Activated T-helper 1 cell treated with anti-CD3 and anti-CD28 coated beads, Interleukin-12 subunit alpha, Interleukin-12 subunit beta, Interleukin-2, Interleukin-4 antibody, amounts not matched to agents 30 ng/mL and 10 ng/mL and 1 ng/mL, durations not matched to agents 14 hours and 24 hours and 36 hours (primary cell): ENCODE measurements at places on chromosomes 2 and 18.

- no peak overlapping the region for H3K4me3 ChIP-seq
- peaks cover 2% of the 10 kb centered on the region for H3K27me3 ChIP-seq
- DNase-seq = no peak
- no peaks in the 10 kb centered on the region for H3K36me3 ChIP-seq
- no peaks in the 10 kb centered on the region for H3K4me1 ChIP-seq
Measured at GRCh38 chr2:232662486-232663260, 29.3 kb downstream of the EFHD1 start.

- no peak overlapping the region for H3K27ac ChIP-seq
- H3K36me3 ChIP-seq = no peaks in the 10 kb centered on the region
- no peak overlapping the region for H3K4me3 ChIP-seq
- H3K4me1 ChIP-seq = no peaks in the 10 kb centered on the region
- DNase-seq = no peak
- no peaks in the 10 kb centered on the region for H3K27me3 ChIP-seq
Measured at GRCh38 chr2:124048664-124049063, 23.6 kb downstream of the CNTNAP5 start.

GRCh38 chr18:47817017-47817794 is 113.3 kb downstream of the SMAD2 start:
- no peaks in the 10 kb centered on the region for H3K4me1 ChIP-seq
- peaks cover 2% of the 10 kb centered on the region for H3K36me3 ChIP-seq
- H3K4me3 ChIP-seq = no peak overlapping the region
- H3K27ac ChIP-seq = no peak overlapping the region
- no peaks in the 10 kb centered on the region for H3K27me3 ChIP-seq

DNA sequence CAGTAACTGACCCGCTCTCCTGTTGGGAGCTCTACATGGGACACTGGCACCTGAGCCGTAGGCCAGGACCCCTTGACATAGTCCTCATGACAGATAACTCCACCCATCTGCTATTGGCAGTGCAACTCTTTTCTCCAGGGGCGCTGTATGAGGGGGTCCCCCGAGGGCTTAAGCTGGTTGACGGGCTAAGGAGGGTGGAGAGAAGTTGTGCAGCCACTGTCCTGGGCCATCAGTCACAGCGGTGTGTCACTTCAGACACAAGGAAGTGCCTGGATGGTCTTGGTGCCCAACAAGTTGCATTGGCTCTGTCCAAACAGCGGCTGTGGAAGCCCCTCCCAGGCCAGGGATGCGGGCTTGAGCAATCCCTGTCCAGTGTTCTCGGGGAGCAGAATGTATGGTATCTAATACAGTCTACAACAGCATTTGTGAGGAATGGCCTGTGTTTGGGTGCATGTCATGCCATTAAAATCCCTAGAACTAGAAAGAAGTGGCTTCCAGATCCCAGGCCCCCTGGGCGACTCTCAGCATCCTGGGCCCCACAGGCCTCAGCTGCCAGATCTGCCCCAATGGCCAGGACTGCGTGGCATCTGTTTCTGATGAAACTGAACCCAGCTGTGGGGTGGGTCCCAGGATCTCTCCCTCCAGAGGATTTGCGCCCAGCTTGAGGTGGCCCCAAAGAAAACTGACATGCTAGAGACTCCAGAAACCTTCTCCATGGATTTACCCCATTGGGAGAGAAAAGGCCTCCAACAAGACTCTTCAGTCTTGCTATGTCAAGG is 23.3 kb downstream of the TTC32 start:
- no peak overlapping the region for H3K4me3 ChIP-seq
- peaks cover 2% of the 10 kb centered on the region for H3K27me3 ChIP-seq
- H3K27ac ChIP-seq = no peak overlapping the region
- no peaks in the 10 kb centered on the region for H3K4me1 ChIP-seq

DNA sequence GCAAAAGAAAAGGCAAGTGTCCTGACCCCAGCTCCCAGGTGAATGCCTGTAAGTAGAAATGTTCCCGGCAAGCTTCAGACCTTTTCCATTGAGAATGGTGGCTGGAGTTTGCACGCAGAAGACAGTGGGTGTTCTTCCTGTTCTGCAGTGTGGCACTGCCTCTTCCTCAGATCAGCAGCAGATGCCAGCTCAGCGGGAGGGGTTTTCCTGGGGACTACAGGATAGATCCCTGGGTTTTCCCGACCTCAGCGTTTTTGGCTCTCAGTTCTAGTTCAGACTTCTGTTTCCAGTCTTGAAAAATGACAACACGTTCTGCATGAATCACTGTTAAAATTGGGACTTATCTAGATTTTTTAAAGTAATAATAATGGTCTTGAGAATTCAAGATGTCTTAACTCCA is 39.2 kb downstream of the GRHL1 start:
- no peaks in the 10 kb centered on the region for H3K36me3 ChIP-seq
- DNase-seq = no peak
- H3K4me1 ChIP-seq = peaks cover 7% of the 10 kb centered on the region
- H3K27ac ChIP-seq = no peak overlapping the region
- peaks cover 4% of the 10 kb centered on the region for H3K27me3 ChIP-seq

- H3K27me3 ChIP-seq = no peaks in the 10 kb centered on the region
- no peaks in the 10 kb centered on the region for H3K36me3 ChIP-seq
- H3K4me3 ChIP-seq = no peak overlapping the region
- no peak overlapping the region for H3K27ac ChIP-seq
- H3K4me1 ChIP-seq = no peaks in the 10 kb centered on the region
- no peak for DNase-seq
Measured at GRCh38 chr2:136703214-136703613, 62.1 kb upstream of the THSD7B start.

- DNase-seq = no peak
- H3K4me3 ChIP-seq = no peak overlapping the region
- H3K27me3 ChIP-seq = no peaks in the 10 kb centered on the region
Measured at GRCh38 chr18:62018034-62018758, 125.4 kb upstream of the RNF152 start.

DNA sequence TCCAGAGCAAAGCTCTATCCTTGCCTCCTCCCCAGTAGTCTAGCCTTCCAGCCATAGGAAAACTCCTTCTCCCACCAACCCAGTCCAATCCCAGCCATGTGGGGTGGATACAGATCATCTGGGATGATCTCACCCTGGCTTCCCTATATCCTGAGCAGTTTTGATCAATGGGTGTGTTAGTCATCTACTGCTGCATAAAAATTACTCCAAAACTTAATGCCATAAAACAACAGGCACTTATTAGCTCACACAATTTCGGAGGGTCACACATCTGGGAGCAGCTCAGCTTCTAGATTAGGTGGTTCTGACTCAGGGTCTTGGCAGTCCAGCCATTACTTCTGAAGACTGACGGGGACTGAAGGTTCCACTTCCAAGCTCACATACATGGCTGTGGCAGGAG is 190.4 kb downstream of the SPP2 start:
- H3K36me3 ChIP-seq = peaks cover 1% of the 10 kb centered on the region
- no peak overlapping the region for H3K27ac ChIP-seq
- peaks cover 1% of the 10 kb centered on the region for H3K27me3 ChIP-seq
- no peak for DNase-seq

GRCh38 chr2:182698671-182699070 is 17.4 kb upstream of the DNAJC10 start:
- no peaks in the 10 kb centered on the region for H3K36me3 ChIP-seq
- no peak for DNase-seq
- H3K27me3 ChIP-seq = peaks cover 18% of the 10 kb centered on the region
- H3K4me1 ChIP-seq = no peaks in the 10 kb centered on the region
- H3K27ac ChIP-seq = no peak overlapping the region

DNA sequence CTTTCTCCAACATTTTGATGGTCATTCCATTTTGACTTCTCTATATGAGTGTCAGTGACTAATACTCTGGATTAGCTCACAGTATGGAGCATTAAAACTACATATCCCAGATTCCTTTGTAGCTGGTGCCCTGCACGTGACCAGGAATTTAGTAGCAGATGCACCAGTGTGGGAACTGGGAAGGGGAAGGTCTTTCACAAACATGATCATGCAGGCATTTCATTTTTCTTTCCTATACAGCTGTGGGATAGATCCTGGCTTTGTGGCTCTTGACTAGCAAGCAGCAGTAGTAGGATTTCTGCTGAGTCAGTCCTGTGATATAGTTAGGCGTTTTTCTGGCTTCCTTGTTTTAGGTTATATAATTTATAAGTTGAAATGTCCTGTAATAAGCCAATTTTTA is 971.0 kb upstream of the CDH2 start:
- H3K4me3 ChIP-seq = no peak overlapping the region
- H3K4me1 ChIP-seq = no peaks in the 10 kb centered on the region
- no peak overlapping the region for H3K27ac ChIP-seq
- no peaks in the 10 kb centered on the region for H3K36me3 ChIP-seq

GRCh38 chr2:224412141-224413015 is 10.5 kb upstream of the FAM124B start:
- no peak for DNase-seq
- H3K27ac ChIP-seq = no peak overlapping the region
- H3K36me3 ChIP-seq = no peaks in the 10 kb centered on the region
- peaks cover 20% of the 10 kb centered on the region for H3K27me3 ChIP-seq
- no peaks in the 10 kb centered on the region for H3K4me1 ChIP-seq

DNA sequence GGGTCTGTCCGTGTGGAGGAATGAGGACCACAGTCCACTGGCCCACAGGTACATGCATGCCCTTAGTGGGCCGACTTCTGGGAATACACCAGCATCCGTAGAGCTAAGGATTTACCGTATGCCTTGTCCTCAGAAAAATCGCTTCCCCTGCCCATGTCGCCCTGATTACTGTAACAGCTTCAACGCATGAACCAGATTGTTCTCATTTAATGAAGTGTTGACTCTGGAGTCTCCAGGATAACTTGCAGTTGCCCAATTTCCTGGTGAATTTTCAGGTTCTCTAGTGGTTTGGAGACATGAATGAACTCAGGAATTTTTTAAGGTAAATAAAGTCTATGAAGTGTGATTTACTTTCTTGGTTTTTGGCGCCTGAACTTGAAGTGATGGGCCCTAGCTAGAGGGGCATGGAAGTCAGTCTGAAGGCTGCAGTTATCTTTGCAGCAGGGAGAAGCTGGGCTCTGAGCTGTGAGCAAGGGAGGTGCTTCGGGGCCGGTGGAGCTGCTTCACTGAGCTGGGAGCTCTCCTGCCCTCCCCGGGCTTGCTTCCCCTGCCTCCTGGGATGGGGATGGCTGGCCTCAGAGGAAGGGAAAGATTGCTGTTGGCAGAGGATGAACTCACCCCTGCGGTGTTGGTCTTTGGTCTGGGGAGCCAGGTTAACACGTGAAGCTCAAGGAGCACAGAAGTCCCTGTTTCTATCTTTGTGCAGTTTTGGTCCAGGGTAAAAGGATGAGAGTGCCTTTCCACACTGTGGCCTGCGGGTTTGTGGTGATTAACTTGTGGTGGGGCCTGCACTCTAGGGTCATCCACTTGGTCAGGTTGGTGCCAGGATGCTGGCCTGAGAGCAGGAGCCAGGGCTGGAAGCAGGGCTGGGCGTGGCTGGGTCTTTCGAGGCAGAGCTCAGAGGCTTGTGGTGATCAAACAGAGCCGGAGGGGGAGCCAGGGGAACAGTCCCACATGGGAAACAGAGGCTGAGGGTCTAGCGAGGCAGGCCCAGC is 28.1 kb downstream of the TCF7L1 start:
- no peaks in the 10 kb centered on the region for H3K36me3 ChIP-seq
- no peaks in the 10 kb centered on the region for H3K4me1 ChIP-seq
- no peak for DNase-seq

GRCh38 chr18:2303517-2304238 is 267.6 kb downstream of the METTL4 start:
- no peaks in the 10 kb centered on the region for H3K4me1 ChIP-seq
- no peak for DNase-seq
- H3K4me3 ChIP-seq = no peak overlapping the region
- peaks cover 3% of the 10 kb centered on the region for H3K27me3 ChIP-seq
- H3K36me3 ChIP-seq = no peaks in the 10 kb centered on the region

GRCh38 chr2:152693033-152693432 is 24.2 kb downstream of the PRPF40A start:
- H3K27ac ChIP-seq = no peak overlapping the region
- H3K4me1 ChIP-seq = peaks cover 34% of the 10 kb centered on the region
- no peak for DNase-seq

- no peak overlapping the region for H3K4me3 ChIP-seq
- H3K27ac ChIP-seq = no peak overlapping the region
- H3K36me3 ChIP-seq = no peaks in the 10 kb centered on the region
- no peaks in the 10 kb centered on the region for H3K4me1 ChIP-seq
Measured at GRCh38 chr2:73020306-73020656, 51.2 kb downstream of the SFXN5 start.

DNA sequence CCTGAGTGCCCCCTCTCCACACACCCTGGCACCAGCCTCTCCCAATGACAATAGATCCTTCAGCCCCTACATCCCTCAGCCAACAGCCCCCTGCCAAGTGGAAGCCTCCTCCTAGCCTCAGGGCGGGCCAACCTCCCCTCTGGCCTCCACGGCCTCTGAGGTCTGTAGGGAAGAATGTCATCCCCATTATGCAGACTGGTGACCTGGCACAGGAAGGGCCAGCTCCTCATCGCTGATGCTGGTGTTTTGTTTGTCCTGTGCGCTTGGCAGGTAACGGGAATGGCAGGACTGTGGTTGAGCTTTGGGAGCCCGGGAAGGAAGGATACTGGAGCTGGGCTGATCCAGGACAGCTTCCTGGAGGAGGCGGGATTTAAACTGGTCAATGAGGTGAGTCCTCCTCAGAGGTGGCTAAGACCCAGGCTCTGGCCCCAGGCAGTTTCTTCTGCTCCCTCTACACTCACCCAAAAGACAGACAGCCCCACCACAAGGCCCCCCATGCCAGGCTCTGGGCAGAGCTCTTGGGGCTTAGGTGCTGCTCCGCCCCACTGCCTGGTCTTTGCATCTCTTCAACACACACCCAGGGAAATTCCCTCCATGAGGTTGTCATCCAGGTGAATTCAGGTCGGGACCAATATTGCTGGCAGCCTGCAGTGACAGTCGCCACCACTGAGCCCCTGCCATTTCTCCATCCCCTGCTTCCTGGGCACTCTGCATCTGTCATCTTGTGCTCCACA is 75.2 kb upstream of the SMAD7 start:
- no peaks in the 10 kb centered on the region for H3K4me1 ChIP-seq
- H3K36me3 ChIP-seq = no peaks in the 10 kb centered on the region
- no peak for DNase-seq
- H3K4me3 ChIP-seq = no peak overlapping the region

DNA sequence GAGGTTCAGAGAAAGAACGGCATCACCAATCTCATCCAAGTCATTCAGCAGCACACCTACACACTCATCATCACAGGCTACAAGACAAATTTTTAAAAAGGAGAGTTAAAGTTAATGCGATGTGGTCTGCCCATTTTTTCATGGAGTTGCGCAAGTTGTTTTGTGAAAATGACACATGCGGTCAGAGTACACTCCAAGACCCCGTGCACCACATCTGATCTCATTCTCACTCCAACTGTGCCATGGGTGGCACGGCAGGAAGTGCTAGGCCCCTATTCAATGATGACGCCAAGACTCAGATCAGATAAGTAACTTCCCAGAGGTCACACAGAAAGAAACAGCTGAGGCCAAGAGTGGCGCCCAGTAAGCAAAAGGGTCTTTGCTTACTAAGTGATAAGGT is 119.8 kb downstream of the LAMA1 start:
- no peak overlapping the region for H3K27ac ChIP-seq
- H3K4me1 ChIP-seq = no peaks in the 10 kb centered on the region
- no peak for DNase-seq
- H3K27me3 ChIP-seq = no peaks in the 10 kb centered on the region
- no peak overlapping the region for H3K4me3 ChIP-seq
